ENCODE measurements at places on chromosomes 12 and 14. TPM values are rescaled to one million over a fixed set of nuclear protein-coding genes. Genes with fewer than 3 reads are reported as not detected.

The OR4E2 gene
- total RNA-seq, result not detected

The FOXG1 gene
- not detected for total RNA-seq

The RNASE1 gene
- total RNA-seq, result 160 TPM

The POTEM gene
- total RNA-seq, result not detected

The TAS2R30 gene
- total RNA-seq, result 1.1 TPM

GRCh38 chr12:116274551-116275375, 2.7 kb downstream of the MED13L start:
- no peak for DNase-seq

- DNase-seq, result no peak
Measured at GRCh38 chr14:58901826-58902225, 264.1 kb downstream of the DACT1 start.

DNA sequence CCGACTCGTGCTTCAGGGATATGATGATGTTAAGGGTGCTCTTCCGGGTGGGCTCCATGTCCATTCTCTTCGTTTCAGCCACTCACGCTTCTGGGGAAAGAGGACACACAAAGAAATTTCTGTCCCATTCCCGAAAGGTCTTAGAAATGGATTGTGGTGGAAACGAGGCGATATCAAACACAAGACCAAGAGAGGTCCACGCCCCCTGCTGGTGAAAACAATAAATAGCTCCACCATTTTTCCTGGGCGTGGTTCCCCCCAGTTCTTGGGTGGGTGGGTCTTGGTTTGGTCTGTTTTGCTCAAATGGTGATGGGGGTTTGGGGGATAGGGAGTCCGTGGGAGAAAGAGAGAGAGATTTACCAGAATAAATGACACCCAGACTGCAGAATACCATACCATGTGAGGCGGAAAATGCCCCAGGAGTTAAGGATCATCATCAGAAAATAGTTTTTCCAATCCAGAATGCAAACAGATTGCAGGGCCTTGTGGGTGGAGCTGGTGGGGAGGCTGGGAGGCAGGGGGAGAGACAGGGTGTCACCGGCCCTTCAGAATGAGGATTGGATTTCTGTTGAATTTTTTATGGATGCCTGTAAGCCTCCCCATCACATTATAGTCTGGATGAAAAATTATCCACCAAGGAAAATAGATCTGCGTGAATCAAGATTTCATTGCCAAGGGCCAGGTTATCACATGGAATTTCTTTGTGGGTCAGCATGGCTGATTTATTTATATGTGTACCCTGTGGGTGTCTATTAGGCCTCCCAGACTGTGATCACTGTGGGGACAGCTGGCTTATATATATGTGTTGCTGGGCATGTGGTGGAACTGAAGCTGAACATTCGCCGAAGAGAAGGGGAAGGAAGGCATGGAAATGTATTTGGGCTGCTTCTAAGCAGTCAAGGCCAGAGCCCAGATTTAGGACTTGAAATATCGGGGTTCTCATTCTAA, 55.8 kb downstream of the SRRM4 start:
- peak; percentile 17 for DNase-seq

GRCh38 chr12:8662593-8662992, at the start of gene MFAP5:
Gene MFAP5, minus strand, starts transcription at chr12:8662826. Its CDS starts 722 bp downstream, at chr12:8662104.
- DNase-seq, result no peak

DNA sequence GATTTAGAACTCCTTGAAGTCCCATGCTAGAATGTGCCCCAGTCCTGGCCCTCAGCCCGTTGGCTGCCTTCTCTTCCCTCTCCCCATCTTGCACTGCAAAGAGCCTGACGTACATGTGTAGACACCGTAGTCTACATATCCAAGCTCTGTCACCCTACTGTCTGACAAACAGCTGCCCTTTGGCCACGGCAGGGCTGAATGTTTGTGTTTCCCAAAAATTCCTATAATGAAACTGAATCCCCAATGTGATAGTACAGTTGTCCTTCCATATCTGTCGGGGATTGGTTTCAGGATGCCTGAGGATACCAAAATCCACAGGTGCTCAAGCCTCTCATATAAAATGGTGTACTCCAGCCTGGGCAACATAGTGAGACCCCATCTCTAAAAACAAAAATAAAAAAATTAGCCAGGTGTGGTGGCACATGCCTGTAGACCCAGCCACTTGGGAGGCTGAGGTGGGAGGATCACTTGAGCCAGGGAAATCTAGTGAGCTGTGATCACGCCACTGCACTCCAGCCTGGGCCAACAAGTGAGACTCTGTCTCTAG, 12.3 kb upstream of the TFCP2 start:
- DNase-seq, result no peak

DNA sequence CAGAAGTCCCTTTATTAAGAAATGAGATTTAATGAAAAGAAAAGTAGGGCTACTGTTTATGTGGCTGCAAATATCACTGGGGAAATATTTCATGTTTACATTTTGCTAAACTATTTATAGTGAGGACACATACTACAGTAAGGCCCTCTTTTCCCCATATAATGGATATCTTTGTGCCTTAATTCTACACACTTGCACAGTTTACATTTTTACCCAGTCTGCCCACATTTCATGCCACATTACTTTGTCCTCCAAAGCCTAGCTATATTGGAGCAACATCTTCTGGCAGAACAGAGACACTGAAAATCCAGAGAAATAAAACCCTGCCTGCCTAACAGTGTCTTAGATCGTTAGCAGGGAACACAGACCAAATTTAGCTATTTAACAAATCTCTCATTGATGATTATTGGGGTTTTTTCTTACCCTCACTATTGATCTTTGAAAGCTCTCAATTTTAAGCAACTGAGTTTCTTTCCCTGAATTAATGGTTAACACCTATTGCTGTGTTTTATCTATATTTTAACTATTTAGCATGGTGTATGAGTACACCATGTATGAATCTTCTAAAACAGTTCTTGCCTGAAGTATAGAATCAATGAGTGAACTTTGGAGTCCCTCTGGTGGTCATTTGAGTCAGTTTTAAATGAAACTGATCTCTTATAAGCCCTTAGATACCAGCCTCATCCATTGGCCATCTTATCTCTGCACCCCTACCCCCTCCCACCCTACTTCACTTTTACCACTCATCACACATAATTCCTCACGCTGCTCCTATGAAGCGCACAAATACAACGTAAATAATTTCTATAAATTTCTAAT, 170.2 kb downstream of the BCAT1 start:
- DNase-seq, result no peak

Data from heart left ventricle (tissue), 16 donors.